Tibial nerve (tissue), 4 donors: ENCODE measurements at places on chromosomes 6 and 20.

- no peak for DNase-seq
Observed at GRCh38 chr6:35165630-35166071, 24.5 kb upstream of the TCP11 start.

- DNase-seq = no peak
Observed at GRCh38 chr20:59078231-59078630, 35.6 kb upstream of the PRELID3B start.

DNA sequence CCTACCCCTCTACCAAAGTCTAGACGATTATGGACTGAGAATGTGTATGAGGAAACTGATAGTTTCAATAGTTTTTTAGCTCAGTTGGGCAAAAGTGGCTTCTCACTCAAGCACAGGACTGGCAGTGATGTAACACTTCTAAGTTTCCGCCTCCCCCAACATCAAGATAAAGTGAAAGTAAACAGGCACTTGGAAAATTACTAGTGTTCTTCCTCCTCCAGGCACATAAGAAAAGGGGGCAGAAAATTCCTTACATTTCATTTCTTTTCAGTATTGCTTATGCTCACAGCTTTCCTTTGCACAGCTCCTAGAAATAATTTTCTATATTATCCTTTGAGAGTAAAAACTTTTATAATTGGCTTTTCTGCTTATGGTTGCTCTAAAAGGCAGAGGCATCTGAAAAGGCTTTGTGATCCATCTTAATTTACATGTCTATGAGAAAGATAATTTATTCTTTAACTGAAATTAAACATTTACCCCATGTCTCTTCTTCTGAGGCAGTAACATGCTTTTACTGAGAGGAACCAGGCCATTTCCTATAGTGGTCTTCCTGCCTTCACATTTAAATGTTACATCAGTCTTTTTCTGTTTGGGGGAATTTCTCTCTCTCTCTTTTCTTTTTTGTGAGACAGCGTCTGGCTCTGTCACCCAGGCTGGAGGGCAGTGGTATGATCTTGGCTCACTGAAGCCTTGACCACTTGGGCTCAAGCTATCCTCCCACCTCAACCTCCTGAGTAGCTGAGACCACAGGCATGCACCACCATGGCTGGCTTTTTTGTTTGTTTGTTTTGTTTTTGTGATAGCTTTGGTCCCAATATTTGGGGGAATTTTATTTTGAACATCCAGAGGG lies 65.0 kb upstream of the EEF1A1 start:
- peak; percentile 69 for DNase-seq

- no peak for DNase-seq
Observed at GRCh38 chr20:58056921-58057686, 171.3 kb downstream of the ANKRD60 start.

DNA sequence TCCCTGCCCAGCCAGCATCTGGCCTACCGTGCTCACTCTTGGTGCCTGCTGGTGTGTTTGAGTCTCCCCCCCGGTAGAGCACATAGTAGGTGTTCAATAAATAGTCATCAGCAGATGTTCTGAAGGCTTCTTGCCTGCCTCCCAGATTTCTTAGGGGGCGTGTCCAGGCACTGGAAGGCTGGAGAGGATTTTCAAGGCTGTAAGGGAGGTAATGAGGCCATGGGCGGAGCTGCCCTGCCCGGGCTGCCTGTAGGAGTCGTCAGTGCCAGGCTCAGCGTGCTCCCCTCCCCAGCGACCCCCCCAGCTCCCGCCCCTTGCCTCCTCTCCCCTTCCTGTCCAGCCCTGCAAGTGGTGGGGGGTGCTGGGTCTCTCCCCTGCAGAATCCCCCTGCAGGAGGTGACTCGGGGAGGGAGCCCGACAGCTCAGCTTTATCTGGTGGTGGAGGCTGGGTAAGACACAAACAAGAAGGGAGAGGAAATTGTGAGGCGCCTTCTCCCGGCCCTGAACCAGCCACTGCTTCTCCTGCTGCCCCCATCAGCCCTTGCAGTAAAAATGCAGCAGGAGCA lies 55.9 kb downstream of the BCAS4 start:
- no peak for DNase-seq

DNA sequence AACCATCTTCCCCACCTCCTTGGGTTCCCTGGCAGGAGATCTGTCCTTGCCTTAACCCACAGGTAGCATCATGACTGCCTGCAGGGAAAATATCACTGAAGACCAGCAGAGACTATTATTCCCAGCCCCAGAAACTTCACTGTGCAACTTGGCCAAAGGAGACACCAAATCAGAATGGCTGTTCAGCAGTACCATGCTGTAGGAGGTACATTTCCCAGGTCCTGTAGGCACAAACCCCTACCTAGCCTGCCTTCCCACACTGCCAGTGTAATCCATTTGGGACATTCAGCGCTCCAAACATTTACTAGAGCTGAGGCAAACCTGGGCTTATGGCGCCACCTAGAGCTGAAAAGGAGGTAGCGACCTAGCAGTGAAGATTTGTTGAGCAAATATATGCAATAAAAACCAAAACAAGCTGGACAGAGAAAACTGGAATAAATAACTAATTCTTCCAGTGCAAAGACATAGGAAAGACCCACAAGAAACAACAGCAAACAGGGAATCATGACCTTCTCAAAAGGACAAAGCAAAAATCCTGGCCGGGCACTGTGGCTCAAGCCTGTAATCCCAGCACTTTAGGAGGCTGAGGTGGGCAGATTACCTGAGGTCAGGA lies 60.3 kb downstream of the VTA1 start:
- DNase-seq = no peak

- DNase-seq = no peak
Observed at GRCh38 chr20:37846573-37846972, 56.4 kb upstream of the VSTM2L start.

DNA sequence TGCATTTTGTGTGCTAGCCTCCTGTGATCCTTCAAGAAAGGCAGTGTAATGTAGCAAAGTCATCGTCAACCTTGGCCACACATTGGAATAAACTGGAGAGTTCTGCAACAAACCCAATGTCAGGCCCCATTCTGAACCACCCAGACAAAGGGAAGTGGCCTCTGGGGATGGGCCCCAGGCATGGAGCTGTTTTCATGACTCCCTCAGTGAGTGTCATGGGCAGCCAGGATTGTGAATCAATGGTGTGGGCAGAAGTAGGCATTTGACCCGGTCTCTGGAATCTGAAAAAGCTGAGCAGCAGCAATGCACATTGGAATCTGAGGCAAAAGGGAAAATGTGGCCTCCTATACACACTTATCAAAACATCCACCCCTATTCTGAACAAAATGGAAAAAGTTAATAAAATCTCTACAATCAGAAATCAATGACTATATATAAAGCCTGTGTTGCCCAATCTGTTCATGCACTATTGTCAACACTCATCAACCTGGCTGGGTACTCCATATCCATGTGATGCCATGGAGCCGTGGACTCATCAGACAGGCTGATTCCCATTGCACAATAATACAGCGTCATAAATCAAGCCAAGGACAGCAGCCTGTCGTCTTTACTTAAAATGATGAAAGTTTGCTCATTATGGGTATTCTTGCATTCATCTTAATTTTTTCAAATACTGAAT lies 134.9 kb upstream of the STMND1 start:
- no peak for DNase-seq

DNA sequence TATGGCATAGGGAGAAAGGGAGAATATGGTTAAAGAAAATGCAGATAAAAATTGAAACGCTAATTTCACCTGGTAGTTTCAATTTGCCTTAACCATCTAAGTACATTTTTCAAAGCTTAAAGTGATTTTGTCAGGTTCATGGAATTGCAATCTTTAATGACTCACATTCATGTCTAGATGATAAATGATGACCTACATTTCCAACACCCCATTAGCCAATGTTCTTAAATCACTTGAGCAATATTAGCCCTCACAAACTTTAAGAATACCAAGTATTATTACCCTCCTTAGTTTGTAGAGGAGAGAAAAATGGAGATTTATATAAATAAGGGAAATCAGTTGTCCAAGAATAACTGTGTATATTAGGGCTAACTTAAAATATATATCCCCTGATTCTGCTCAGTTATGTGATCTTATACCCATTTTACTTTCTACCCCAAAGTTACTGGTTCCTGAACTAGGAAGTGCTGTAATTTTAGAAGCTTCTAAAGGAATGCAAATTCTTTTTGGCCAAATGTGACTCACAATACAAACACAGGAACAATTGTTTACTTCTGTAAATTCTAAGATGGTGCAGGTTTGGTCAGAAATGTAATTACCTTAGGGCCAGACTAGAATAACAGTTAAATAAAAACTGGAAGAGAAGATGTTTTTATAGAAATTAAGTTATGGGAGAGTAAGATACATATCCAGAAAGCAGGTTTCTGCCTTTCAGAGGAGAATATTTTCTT lies 34.5 kb downstream of the TPBG start:
- DNase-seq = no peak

DNA sequence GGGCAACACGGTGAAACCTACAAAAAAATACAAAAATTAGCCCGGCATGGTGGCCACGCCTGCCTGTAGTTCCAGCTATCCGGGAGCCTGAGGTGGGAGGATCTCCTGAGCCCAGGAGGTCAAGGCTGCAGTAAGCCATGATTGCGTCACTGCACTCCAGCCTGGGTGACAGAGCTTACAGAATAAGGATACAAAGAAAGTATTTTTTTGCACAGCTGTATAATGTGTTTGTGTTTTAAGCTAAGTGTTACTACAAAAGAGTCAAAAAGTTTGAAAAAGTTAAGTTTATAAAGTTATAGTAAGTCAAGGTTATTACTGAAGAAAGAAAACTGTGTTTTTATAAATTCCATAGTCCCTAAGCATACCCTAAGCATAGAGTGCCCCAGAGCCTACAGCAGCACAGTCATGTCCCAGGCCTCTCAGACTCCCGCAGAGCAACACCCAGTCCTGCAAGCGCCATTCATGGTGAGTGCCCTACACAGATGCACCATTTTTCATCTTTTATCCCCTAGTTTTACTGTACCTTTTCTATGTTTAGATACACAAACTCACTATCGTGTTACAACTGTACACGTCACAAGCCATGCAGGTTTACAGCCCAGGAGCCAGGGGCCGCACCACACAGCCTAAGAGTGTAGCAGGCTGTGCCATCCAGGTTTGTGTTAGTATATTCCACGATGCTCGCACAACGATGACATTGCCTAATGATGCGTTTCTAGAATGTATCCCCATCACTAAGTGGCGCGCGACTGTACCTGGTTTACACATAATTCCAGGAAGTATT lies 22.4 kb downstream of the TAF4 start:
- peak; percentile 15 for DNase-seq

- DNase-seq = peak; percentile 41
Observed at GRCh38 chr20:11891776-11892545, 25.7 kb upstream of the BTBD3 start.

DNA sequence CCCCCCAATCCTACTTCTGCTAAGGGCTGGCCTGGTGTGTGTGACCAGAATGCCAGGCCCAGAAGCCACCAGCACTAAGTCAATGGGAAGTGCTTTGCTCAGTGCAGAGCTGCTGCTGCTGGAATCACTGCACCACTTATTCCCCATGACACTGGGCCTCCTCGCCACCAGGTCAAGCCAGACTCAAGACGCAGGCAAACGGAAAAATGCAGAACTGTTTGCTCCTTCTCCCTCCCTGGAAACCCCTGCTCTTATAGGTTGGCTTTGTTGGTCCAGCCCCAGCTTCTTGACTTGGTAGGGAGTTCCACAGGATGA lies 121.9 kb downstream of the PHACTR3 start:
- DNase-seq = no peak

DNA sequence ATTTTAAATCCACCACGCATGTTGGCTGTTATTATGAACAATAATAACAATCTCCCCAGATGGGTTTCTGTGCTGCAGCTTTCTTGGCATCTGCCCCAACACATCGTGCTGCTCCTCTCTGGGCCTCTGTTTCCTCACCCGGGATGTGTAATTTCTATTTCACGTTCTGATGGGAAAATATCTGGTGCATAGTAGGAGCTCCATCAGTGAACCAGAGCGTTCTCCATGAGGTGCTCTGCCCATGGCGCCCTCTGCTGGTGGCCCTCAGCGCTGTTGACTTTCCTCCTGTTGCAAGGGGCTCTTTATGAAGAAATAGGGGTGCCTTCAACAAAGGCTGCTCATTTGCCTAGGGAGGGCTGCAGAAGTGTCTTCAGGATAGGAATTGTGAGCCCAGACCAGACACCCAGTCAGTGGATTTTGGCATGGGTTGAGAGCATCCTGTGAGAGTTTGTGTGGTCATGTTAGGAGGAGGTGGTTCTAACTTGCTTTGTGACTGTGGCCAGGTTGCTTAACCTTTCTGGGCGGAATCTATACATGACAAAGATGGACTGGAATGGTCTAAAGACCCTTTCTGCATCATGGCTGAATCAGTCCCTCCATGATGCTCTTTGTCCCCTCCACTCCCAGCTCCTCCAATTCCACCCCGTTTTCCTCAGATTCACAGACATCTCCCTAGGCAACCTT lies 8.1 kb downstream of the SCRT2 start:
- peak; percentile 56 for DNase-seq

DNA sequence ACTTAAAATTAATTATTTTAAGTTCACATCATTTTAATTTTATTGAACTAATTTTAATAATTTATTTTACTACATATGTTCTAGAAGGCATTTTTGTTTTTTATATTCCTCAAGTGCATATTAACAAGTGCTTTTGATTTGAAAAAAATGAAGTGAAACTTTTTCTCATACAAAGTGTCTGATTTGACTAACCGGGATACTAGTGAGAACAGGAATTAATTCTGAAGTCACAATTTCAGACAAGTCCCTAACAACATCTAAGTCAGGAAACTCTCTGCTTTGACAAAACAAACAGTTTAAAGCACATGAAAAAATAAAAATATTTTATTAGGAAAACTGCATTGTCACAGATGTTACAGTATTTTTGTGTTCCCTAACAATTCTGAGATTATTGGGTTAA lies 1166.3 kb upstream of the CITED2 start:
- DNase-seq = no peak

GRCh38 chr6:47736083-47736700 lies 37.8 kb downstream of the ADGRF4 start:
- no peak for DNase-seq

- no peak for DNase-seq
Observed at GRCh38 chr6:163098827-163099479, 315.6 kb upstream of the QKI start.

DNA sequence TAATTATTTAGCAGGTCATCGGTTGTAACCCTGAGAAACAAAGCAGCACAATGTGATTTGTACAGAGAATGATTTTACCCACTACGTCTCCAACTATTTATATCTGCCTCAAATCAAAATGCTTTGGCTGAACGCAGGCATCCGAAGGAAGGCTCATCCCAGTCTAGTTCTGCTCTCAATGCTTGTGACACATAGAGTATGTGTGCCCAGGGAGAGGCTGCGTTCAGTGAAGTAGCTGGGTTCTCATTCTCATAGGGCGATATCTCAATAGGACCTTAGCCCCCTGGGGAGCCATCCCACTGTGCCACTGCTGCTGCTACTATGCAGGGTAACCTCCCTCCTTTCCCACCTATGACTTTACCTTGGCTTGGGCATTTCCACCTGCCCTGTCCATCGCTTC lies 407 bp downstream of the GABRR2 start:
- DNase-seq = no peak

- no peak for DNase-seq
Observed at GRCh38 chr6:52516269-52516668, 60.6 kb downstream of the TRAM2 start.
